AG10803 (cell line): ENCODE measurements at places on chromosomes 16 and 17.

- peak; percentile 87 for DNase-seq
These were observed 139.0 kb downstream of the STX8 start for GRCh38 chr17:9436630-9437029.

DNA sequence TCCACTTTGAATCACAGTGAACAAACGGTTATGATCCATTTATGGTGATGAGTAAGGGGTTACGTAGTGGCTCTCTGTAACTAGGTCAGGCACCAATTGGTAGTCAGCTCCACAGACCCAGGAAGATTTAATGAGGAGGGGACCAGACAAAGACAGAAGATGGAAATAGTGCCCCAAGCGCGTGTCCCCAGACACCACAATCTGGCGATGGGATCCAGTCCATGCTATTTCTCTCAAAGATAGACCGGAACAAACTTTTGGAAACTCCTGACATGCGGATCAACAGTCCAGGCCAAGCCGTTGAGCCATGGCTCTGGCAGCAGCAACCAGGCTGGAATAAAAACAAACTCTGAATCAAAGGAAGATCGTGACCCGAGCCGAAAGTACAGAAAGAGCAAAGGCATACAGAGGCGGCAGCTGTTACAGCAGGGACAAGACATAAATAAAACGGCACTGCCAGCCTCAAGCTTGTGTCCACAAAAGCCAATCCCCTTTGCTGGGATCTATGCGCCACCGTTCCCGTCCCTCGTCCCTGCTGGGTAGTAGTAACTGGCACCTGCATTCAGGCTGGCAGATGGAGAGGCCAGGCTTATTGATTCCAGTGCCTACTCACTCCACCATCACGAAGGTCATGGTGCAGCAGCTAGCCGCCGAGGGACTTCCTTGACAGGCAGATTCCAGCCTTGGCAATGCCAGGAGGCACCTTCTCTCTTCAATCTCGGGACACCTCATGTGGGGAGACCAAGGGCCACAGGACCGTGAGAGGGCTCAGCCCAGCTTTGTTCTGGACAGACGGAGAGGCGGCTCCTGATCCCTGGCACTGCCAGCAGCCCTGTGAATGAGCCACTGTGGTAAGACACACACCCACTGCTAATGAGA, 50.2 kb downstream of the CDH11 start:
- peak; percentile 28 for DNase-seq

DNA sequence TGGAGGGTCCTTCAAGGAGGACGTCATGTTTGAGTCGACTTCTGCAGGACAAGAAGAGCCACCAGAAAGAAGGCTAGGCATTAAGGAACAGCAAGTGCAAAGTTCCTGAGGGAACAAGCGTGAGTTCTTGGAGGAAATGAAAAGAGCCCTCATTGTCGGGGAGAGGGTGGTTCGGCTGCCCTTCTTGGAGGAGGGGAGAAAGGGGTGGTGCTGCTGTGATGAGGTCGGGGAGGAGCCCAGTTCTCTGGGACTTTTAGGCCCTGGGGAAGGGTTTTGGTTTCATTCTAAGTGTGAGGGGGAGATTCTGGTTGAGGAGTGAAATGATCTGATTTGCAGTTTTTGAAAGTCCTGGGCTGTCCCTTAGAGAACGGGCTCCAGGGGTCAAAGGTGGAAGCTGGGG, 4.1 kb downstream of the BICDL2 start:
- no peak for DNase-seq

GRCh38 chr16:67708368-67708771, 10.7 kb downstream of the GFOD2 start:
- DNase-seq: peak; percentile 70

GRCh38 chr16:51753467-51754127, 602.5 kb upstream of the SALL1 start:
- DNase-seq: no peak

DNA sequence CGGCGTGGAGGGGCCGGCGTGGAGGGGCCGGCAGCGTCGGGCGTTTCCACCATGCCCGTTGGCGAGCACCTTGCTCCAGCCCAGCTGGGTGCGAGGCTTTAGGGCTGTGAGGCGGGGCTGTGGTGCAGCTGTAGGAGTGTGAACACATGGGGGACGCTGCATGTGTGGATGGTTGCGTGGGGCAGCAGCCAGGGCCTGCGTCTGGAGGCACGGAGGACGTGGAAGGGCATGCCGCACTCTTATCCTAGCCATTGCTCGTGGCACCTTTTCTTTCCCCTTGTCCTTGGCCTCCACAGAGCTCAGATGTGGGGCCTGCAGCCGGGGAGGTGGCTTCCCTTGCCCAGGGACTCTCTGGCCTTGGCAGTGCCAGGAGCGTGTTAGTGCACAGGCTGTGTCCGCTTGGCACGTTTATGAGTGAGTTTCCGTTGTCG, 47.8 kb downstream of the PDPK1 start:
- DNase-seq: no peak

DNA sequence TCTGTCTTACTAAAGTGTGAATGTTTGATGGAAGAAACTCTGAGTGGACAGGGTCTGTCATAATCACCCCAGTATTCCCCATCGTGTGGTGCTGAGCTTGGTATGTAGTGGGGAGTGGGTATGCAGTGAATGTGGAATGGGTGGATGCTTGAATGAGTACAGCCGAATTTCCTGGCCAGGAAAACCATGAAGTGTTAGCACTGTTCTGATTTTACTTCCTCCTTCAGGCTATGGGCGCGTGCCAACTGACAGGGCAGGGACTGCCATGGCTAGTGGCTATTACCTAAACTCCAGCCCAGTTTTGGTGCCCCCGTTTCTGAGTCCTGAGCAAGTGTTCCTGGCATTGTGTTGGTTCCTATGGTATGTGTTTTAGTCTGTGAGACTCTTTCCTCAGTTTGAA, 48.6 kb downstream of the PRKCA start:
- no peak for DNase-seq

DNA sequence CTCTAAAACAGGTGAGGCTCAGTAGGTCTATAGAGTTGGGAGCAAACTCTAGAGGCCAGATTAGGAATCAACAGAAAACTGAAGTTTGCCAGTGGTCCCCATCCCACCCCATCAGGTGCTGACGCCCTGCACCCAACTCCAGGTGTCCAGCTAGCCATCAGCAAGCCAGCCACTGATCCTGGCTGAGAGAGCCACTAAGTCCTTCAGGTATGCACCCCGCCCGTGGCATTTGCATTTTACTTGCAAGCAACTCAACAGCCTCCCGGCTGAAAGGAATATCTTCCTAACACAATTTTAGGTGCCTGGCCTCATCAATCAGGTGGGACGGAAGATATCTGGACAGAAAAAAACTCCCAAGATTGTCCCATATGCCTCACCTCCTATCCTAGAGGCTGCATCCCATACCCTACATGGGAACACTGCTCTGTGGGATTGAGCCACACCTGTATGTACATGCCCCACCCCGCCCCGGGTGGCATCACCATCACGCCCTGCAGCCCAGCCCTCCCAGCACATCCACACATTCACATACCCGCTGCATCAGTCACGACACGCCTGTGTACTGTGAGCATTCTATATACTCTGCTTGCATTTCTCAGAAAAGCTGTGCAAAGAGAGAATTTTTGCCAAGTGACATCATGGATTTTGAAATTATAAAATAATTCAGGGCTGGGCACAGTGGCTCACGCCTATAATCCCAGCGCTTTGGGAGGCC, 8.3 kb downstream of the OTOP3 start:
- DNase-seq: no peak

DNA sequence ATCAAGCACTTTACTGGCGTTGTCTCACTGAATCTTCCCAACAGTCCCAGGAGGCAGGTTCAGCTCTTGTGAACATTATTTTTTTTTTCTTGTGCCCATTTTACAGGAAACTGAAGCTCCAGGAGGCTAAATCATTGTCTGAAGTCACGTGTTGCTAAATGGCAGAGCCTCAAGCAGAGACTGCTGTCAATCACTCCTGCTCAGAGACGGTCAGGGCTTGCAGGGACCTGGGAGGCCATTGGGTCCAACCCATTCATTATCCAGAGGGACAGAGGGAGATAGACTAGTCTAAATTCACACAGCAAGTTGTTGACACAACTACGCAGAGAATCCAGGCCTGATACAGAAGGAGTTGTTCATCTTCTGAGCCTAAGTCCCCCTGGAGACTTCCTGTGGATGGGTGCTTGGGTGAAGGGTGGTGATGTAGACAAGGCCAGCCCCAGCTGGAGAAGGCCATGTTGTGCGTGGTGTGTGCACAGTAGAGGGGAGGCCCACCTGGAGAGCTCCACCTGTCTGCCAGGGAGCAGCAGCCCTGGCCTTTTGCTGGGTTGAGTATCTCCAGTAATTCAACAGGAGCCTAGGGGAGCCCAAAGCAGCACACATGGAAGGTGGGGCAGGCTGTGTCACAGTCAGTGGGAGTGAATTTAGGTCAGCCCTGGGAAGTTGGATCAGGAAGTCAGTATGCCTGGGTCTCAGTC, 24.3 kb upstream of the C1QL1 start:
- no peak for DNase-seq

DNA sequence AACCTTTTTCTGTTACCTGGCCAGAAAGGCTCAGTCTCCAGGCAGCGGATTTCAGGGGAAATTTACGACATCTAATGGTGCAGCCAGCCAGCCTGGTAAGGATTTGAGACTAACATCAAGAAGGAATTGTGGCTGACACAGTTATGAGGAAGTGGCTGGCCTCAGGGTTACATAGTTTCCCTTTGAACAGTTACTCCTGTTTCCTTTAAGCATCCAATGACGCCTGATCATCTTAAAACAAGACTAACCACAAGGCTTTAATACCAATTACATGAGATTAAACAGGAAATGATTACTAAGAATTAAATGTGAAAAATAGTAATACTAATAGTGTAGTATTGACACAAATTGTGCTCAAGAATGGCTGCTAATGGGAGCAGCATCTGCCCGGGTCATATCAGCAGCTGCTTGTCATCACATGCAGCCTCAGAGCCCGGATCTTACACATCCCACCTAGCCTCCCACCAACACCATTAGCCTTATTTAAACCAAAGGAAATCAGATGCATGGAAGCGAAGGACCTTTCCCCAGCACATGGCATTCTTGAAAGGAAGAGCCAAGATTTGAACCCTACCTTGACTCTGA, 431.8 kb downstream of the PMP22 start:
- DNase-seq: peak; percentile 81

- DNase-seq: no peak
These were observed 16.0 kb upstream of the JPH3 start for GRCh38 chr16:87586201-87586782.

DNA sequence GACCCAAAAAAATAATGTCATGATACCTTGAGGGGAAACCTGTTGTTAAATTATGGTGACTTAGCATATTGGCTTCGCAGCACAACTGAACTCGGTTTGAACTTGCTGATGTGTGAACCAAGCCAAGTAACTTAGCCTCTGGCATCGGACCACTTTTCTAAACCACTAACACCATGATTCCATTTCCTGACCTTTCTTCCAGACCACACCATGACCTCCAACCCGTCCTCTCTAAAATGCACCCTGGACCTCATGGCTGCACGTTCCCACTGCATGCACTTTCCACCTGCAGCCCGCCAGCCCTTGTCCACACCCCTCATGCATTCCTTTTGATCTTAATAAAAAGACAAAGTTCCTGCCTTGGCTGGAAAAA, 29.3 kb downstream of the DYNLRB2 start:
- DNase-seq: peak; percentile 6

GRCh38 chr17:40069751-40070708, 7.3 kb downstream of the THRA start:
- no peak for DNase-seq

GRCh38 chr17:40794466-40794865, 5.3 kb downstream of the KRT28 start:
- no peak for DNase-seq

- DNase-seq: no peak
These were observed 7.4 kb upstream of the SPAG9 start for GRCh38 chr17:51128076-51128475.

- no peak for DNase-seq
These were observed 12.4 kb upstream of the SLC25A19 start for GRCh38 chr17:75301502-75302206.

GRCh38 chr17:75546181-75546580, 20.7 kb downstream of the LLGL2 start:
- no peak for DNase-seq

DNA sequence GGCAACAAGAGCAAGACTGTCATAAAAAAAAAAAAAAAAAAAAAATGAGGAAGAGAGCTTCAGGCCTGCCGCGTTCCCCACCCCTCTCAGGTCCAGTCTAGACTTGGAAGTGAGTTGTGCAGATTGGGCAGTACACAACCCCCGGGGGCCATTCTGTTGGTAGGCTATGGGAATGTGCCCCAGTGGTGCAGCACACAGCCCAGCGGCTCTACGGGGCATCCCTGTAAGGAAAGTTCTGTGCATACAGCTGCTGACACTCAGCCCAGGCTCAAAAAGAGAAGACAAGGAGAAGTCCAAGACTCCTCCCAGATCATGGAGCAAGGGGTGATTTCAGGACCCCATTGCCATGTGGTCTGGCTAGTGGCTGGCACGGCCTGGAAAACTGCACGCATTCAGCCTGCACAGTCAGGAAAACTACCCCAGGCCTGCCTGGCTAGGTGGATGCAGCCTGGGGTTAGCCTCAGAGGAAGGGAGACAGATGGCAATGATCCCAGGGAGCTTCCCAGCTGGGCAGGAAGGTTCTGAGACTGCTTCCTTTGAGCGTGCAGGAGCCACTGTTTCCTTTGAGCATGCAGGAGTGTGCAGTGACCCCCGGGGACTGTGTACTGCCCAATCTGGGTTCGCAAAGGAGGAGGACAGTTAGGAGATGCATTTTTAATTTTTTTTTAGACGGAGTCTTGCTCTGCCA, 44.8 kb downstream of the PECAM1 start:
- DNase-seq: no peak

GRCh38 chr17:76131051-76131691, 9.9 kb downstream of the FOXJ1 start:
- DNase-seq: no peak

DNA sequence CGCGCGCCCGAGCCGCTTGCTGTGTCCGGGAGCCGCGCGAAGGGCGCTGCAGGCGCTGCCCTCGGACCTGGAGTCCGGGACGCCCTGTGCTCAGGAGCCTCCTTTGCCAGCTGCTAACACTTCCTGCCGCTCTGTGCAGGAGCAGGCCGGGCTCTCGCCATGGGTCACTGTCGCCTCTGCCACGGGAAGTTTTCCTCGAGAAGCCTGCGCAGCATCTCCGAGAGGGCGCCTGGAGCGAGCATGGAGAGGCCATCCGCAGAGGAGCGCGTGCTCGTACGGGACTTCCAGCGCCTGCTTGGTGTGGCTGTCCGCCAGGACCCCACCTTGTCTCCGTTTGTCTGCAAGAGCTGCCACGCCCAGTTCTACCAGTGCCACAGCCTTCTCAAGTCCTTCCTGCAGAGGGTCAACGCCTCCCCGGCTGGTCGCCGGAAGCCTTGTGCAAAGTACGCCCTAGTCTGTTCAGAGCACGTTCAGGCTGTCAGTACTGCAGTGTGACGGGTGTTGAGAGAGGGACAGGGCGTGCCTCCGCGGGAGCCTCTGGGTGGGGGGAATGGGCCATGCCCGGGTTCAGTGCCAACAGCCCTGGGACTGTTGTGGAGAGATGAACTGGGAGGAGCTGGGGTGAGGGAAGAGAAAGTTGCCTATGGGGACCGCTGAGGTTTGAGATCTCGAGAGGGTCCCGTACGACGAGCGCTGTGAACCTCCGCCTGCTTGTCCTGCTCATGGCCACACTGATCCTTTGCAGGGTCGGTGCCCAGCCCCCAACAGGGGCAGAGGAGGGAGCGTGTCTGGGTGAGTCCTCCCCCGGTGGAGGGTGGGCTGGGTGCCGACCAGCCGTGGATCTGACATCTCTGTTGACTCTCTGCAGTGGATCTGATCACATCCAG, 1.3 kb downstream of the ZNF276 start:
- no peak for DNase-seq
